HFFc6 (cell line): ENCODE measurements at places on chromosomes 2 and 18. TPM values are rescaled to one million over a fixed set of nuclear protein-coding genes. Genes with fewer than 3 reads are reported as not detected.

Gene MAL
- not detected in 3 replicates for total RNA-seq

Gene SULT1C4
- not detected in 3 replicates for total RNA-seq

Gene DYSF
- 0.15 to 0.41 TPM (median 0.21 TPM) in 3 replicates for total RNA-seq

Gene SNTG2
- total RNA-seq: not detected in 3 replicates

Gene TRIM43
- total RNA-seq: not detected in 3 replicates

Gene ALKAL2
- total RNA-seq: not detected in 2 replicates

Gene FBXO36
- 1.7 to 2.9 TPM (median 1.8 TPM) in 3 replicates for total RNA-seq

Gene RAB12
- 37.5 to 39.8 TPM (median 39.2 TPM) in 3 replicates for total RNA-seq

Gene GCKR
- total RNA-seq: not detected in 3 replicates

DNA sequence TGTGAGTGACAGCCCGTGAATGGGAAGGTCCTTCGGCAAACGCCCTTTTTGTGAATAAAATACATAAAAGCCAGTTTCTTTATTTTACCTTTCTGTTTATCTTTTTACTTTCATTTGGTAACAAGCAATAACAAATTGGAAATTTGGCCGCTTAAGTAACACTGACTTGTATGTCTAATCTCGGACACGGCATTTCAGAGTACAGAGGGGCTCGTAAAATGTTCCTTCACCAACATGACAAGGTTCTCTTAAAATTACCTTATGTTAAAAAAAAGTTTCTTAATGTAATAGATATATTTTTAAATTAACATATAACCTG is 558 bp upstream of the NEMP2 start:
- H3K36me3 ChIP-seq: peaks cover 26% of the 10 kb centered on the region
- H3K27me3 ChIP-seq: no peaks in the 10 kb centered on the region
- peak overlapping the region; percentile 84 for H3K27ac ChIP-seq
- peak overlapping the region; percentile 94 for H3K4me3 ChIP-seq

DNA sequence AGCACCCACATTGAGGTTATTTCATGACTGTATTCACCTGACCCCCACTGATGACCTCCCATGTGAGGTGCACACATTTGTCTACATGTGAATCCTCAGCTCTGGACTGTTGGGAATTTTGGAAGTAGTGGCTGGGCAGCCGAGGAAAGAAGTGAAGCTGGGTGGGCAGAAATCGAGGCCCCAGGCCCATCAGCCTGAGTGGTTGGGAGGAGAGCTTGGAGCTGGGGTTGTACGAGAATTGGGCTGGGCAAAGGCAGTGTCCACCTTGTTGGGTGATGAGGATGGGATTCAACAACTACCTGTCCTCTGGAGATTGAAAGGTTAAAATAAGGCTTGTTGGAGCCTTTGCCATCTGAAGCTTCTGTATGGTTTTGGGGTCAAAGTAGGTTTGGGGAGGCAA is 35.8 kb downstream of the AGAP1 start:
- H3K4me3 ChIP-seq: no peak overlapping the region
- H3K4me1 ChIP-seq: peaks cover 8% of the 10 kb centered on the region; the same call in 1 of the 2 replicates
- no peaks in the 10 kb centered on the region; the same call in 1 of the 2 replicates for H3K36me3 ChIP-seq
- DNase-seq: no peak

DNA sequence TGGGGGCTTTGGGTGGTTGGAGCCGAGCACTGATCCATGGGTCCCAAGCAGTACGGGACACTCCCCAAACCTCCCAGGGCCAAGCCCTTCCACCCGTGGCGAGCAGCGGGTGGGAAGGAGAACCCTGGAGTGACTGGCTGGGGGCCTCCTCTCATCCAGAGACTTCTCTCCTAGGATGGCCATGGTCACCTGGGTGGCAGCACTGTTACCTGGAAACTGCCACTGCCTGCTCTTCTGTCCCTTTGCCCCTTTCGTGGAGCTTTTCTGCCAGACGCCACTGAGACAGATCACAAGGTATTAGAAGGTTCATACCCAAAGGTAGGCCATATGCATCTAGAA is 26.9 kb downstream of the CENPO start:
- H3K4me1 ChIP-seq: peaks cover 42% of the 10 kb centered on the region
- H3K36me3 ChIP-seq: peaks cover 30% of the 10 kb centered on the region
- peaks cover 2% of the 10 kb centered on the region; the same call in 1 of the 2 replicates for H3K27me3 ChIP-seq
- no peak overlapping the region for H3K4me3 ChIP-seq

DNA sequence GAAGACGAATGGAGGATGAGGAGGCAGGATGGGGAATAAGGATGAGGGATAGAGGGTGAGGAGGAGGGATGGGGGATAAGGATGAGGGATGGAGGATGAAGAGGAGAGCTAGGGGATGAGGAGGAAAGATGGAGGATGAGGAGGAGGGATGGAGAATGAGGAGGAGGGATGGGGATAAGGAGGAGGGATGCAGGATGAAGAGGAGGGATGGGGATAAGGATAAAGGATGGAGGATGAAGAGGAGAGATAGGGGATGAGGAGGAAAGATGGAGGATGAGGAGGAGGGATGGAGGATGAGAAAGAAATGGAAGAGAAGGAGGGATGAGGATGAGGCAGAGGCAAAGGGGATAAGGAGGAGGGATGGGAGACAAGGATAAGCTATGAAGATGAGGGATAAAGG is 230.0 kb downstream of the NAPG start:
- no peak overlapping the region for H3K27ac ChIP-seq
- H3K27me3 ChIP-seq: peaks cover 3% of the 10 kb centered on the region; the same call in 1 of the 2 replicates
- no peaks in the 10 kb centered on the region for H3K4me1 ChIP-seq
- DNase-seq: no peak

GRCh38 chr2:174080672-174081121 is 115.5 kb upstream of the SP3 start:
- H3K27ac ChIP-seq: no peak overlapping the region
- no peak for DNase-seq
- H3K36me3 ChIP-seq: peaks cover 9% of the 10 kb centered on the region
- no peak overlapping the region for H3K4me3 ChIP-seq
- no peaks in the 10 kb centered on the region for H3K4me1 ChIP-seq
- no peaks in the 10 kb centered on the region for H3K27me3 ChIP-seq

DNA sequence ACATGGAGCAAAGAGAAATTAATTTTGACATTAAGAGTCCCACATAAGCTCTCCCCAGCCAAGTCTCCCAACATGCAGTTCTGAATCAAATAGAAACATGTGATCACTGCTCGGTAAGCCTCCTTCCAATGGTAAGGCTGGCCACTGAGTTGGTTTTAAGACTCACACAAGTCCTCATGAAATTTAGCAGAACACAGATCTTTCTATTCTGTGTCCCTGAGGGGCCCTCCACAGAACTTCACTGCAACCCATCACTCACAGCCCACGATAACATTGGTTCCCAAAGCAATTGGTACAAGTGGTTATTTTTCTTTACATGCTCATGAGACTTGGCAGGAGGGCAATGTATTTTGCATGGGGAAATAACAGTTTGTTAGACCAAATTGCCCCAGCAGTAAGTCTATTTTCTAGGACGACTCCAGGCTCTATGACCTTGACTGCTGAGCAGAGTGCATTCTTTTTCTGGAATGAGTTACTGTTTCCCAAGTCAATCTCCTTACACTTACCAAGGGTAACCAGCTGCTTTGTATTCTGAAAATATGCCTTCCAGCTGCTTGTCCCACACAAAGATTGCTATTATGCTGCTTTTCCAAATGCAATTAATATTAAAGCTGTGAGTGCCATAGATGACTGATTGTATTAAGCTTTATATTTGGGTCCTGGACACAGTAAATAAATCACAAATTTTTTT is 142.3 kb upstream of the TANK start:
- H3K27ac ChIP-seq: no peak overlapping the region
- no peak overlapping the region for H3K4me3 ChIP-seq
- no peak for DNase-seq
- peaks cover 5% of the 10 kb centered on the region for H3K27me3 ChIP-seq

- H3K27me3 ChIP-seq: no peaks in the 10 kb centered on the region
- no peak for DNase-seq
- H3K36me3 ChIP-seq: no peaks in the 10 kb centered on the region
- H3K4me3 ChIP-seq: peak overlapping the region; percentile 68
Measured at GRCh38 chr2:209526561-209526960, 102.7 kb downstream of the MAP2 start.

DNA sequence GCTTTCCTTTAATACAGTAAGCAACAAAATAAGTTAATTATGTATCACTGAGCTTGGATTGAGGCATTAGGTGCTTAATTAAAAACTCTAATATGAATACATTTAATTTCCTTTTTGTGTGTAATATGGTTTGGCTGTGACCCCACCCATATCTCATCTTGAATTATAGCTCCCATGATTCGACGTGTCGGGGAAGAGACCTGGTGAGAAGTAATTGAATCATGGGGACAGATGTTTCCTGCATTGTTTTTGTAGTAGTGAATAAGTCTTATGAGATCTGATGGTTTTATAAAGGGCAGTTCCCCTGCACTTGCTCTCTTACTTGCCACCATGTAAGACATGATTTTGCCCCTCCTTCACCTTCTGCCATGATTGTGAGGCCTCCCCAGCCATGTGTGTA is 325.4 kb upstream of the CDH7 start:
- no peaks in the 10 kb centered on the region for H3K36me3 ChIP-seq
- no peak overlapping the region for H3K4me3 ChIP-seq
- H3K27me3 ChIP-seq: no peaks in the 10 kb centered on the region
- DNase-seq: no peak

GRCh38 chr2:240967681-240968621 is 30.5 kb upstream of the SNED1 start:
- peaks cover 18% of the 10 kb centered on the region for H3K27me3 ChIP-seq
- no peaks in the 10 kb centered on the region; the same call in 1 of the 2 replicates for H3K36me3 ChIP-seq
- no peak for DNase-seq
- no peak overlapping the region for H3K27ac ChIP-seq
- no peak overlapping the region for H3K4me3 ChIP-seq

DNA sequence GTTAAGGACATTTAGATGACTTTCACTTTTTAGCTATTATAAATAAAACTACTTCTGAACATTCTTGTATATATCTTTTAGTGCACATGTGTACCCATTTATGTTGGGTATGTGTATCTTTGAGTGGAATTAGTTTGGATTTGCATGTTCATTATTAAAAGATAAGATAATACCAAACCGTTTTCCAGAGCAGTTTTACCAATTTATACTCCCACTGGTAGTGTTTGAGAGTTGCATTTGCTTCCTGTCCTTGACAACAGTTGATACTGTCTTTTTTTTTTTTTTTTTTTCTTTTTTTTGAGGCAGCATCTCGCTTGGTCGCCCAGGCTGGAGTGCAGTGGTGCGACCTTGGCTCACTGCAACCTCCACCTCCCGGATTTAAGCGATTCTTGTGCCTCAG is 23.3 kb downstream of the SLC30A6 start:
- H3K4me3 ChIP-seq: no peak overlapping the region
- H3K4me1 ChIP-seq: no peaks in the 10 kb centered on the region
- DNase-seq: no peak
- H3K36me3 ChIP-seq: peaks cover 7% of the 10 kb centered on the region
- no peak overlapping the region for H3K27ac ChIP-seq

- H3K27ac ChIP-seq: no peak overlapping the region
- no peak for DNase-seq
- no peaks in the 10 kb centered on the region for H3K36me3 ChIP-seq
- H3K4me1 ChIP-seq: no peaks in the 10 kb centered on the region
- H3K27me3 ChIP-seq: peaks cover 9% of the 10 kb centered on the region
Measured at GRCh38 chr2:102505290-102505689, 32.3 kb downstream of the SLC9A4 start.

DNA sequence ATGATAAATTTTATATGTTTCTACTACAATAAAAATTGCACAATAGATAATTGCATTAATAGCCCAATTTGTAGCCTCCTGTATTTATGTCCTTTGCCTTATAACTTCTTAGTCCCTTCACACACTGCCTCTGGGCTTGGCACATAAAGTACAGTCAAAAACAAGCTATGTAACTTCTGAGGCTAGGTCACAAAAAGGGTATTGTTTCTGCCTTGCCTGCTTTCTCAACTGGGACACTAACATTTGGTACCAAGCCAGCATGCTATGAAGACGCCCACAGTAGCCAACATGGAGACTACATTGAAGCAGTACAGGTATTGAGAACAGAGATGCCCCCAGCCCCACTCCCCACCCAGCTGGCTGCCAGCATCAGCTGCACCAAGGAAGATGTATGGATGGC is 5.4 kb upstream of the SLC3A1 start:
- H3K27ac ChIP-seq: no peak overlapping the region
- no peaks in the 10 kb centered on the region for H3K27me3 ChIP-seq
- H3K36me3 ChIP-seq: no peaks in the 10 kb centered on the region

- no peak for DNase-seq
- H3K4me1 ChIP-seq: no peaks in the 10 kb centered on the region
- no peak overlapping the region for H3K4me3 ChIP-seq
- H3K36me3 ChIP-seq: no peaks in the 10 kb centered on the region
- H3K27ac ChIP-seq: no peak overlapping the region
Measured at GRCh38 chr2:220212296-220213080, 585.1 kb downstream of the SLC4A3 start.

DNA sequence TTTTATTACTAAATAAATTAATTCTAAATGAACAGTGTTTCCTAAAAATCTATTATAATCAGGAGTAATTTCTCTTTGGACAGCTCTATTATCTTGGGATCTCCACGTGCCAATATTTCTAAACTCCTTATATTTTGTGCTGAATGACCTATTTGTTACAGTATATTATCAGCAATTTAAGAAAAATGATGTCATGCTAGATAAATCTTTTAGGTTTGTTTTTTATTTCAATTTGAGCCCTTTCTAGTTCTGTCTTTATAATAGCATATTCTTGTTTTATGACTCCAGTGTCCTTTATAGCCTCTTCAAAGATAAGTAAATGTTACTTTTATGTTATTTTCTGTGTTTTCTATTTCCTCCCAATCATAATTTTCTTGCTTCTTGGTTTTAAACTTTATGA is 269.2 kb downstream of the CCDC102B start:
- H3K4me3 ChIP-seq: no peak overlapping the region
- no peaks in the 10 kb centered on the region for H3K36me3 ChIP-seq
- DNase-seq: no peak

GRCh38 chr2:53787614-53788289 is 908 bp downstream of the ERLEC1 start:
- no peaks in the 10 kb centered on the region; the same call in none of the 2 replicates for H3K27me3 ChIP-seq
- peaks cover 13% of the 10 kb centered on the region for H3K36me3 ChIP-seq
- H3K4me1 ChIP-seq: peaks cover 41% of the 10 kb centered on the region

DNA sequence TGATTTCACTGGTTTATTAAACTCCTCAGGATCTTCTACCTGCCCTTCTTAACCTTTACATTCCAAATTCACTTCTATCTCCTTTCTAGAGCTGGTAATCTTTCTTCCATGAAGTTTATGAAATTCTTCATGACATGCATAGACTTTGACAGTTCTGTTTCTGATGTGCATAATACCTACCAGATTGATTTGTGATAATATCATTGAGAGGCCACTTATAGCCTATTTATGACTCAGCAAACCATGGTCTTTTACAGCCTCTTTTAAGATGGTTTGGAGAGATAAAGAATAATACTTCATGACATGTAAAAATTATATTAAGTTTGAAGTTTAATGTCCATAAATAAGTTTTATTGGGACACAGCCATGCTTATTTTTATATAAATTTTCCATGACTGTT is 14.0 kb downstream of the SCN2A start:
- H3K27me3 ChIP-seq: no peaks in the 10 kb centered on the region; the same call in 1 of the 2 replicates
- DNase-seq: no peak
- no peaks in the 10 kb centered on the region for H3K36me3 ChIP-seq
- H3K4me3 ChIP-seq: no peak overlapping the region
- H3K4me1 ChIP-seq: no peaks in the 10 kb centered on the region
- H3K27ac ChIP-seq: no peak overlapping the region

GRCh38 chr2:223054193-223054781 is 2.3 kb downstream of the KCNE4 start:
- H3K27ac ChIP-seq: peak overlapping the region; percentile 82
- peak; percentile 50 for DNase-seq
- H3K27me3 ChIP-seq: no peaks in the 10 kb centered on the region
- H3K36me3 ChIP-seq: peaks cover 20% of the 10 kb centered on the region
